ENCODE measurements at places on chromosomes 11 and 22.
A peak's percentile ranks its signal among the peaks of the same experiment; 100 is the strongest.

- peak; percentile 50 for DNase-seq
Observed at GRCh38 chr11:18775492-18776292, 15.9 kb downstream of the PTPN5 start.

GRCh38 chr11:119942583-119943297, 195.2 kb downstream of the TRIM29 start:
- DNase-seq, result no peak

DNA sequence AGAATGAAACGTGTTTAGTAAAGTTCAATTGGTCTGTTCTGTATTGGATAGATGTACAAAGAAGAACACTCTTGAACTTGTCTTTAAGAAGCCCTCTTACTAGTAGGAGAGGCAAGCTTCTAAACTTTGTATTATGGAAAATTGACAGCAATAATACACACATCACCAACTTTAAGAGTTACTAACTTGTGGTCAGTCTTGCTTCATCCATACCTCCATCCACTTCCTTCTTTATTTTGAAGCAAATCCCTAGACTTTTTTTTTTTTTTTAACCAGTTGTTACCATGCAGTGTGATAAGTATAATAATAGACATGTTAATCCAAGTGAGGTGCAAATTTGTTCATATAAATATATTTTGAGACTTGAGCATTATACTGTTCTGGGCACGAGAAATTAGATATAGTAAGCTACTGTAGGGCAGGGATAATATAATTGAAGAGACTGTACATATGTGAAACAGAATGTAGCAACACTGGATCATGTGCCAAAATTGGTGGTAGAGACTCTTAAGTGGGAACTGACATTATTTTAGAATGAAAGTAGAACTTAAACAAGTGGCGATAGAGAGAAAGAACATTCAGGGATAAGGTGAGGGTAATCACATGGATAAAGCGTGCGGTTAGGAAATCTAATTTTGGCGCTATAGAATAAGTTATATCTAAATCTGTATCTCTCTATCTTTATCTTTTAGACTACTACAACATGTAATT, 6.5 kb downstream of the FAR1 start:
- no peak for DNase-seq

DNA sequence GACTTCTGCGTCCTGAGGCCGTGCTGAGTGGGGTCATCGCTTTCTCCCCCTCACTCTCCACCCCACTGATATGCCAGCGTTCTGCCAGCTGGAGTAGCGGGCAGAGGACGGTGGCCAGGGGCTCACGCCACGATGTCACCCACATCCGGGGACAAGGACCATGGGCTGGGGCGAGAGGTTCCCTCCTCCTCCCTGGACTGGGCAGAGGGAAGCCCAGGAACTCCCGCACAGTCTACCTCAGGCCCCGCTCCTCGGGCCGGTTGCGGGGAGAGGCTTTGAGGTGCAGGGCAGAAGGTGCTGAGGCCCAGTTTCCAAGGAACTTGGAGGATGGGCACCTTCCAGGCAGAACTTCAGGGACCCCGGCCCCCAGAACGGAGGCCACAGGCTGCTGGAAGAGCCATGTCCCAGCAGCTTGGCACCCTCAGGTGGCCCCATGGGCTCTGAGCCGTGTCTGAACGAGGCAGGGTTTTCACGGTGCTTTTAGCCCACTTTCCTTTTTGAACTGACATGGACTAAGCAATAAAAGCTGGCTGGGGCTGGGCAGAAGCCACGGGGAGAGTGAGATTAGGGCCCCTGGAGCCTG, 25.4 kb downstream of the ADAMTS15 start:
- DNase-seq, result no peak

- DNase-seq, result no peak
Observed at GRCh38 chr11:126464796-126465195, 109.3 kb downstream of the ST3GAL4 start.

- no peak for DNase-seq
Observed at GRCh38 chr11:2083411-2083810, 55.8 kb downstream of the IGF2 start.

DNA sequence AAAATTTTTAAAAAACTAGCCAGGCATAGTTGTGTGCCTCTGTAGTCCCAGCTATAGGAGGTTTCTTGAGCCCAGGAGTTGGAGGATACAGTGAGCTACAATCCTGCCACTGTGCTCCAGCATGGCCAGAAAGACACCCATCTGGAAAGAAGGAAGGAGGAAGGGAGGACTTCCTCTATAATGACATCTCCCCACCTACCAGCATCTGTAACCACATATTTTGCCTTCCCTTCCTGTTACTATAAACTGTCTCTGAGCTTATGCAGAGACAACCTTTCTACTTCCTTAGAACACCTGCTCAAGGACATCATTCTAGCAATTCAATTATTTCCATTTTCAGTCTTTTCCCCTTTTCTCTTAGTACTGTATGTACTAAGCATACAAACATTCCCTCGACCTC, 2.2 kb upstream of the NUP160 start:
- no peak for DNase-seq

All from stimulated activated CD4-positive, alpha-beta T cell treated with anti-CD3 and anti-CD28 coated beads, Interleukin-2, amount 100 ng/mL, for 24 hours (primary cell).